ENCODE measurements at places on chromosomes 6 and 20.

DNA sequence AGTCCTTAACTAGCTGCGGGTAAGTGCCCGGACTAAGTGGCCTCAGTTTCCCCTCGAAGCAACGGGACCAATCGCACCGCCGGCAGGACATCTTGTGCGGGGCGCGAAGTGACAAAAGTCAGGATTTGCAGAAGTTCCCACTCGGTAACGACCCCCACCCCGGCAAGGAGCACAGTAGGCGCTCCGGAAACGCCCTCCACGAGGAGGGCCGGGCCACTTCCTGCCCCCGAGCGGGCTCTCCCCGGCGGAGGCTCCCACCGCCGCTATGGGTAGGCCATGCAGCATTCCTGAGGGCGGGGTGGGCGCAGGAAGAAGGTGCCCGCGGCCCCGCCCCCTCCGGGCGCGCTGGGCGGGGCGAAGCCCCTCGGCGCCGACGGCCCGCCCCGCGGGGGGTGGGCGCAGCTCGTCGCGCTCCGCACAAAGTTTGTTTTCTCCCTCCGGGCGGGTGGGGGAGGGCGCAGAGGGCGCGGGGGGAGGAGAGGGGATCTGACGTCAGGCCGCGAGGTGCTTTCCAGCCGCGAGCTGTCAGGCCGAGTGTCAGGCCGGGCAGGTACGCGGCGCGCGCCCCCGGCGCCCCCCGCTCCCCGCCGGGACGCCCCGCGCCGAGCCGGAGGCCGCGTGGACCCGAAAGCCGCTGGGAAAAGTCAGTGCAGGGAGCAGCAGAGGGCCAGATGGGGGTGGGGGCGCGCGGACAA is at the start of gene TGIF2:
Gene TGIF2, plus strand, starts transcription at position 495 of the 695 bp plus-strand sequence. CDS start 5,178 bp downstream, outside the sequence.
- peak; percentile 79 for DNase-seq

DNA sequence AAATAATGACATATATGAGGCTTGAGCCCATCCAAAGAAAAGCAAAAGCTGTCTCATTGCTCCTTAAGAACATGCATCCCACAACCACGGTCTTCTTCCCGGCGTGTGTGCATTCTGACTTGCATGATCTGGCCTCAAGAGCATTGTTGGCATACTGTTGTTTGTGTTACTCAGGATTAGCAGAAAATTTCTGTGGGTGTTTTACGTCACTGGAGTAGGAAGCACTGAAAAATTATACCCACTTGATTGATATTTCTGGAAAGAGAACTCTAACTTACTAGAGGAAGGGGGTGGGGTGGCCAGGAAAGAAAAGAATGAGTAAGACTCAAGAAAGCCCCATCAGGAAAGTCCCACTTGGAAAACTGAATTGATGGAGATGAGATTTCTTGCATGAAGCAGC is 326.2 kb upstream of the PRDM1 start:
- no peak for DNase-seq

GRCh38 chr20:59783641-59784010 is 149.8 kb downstream of the SYCP2 start:
- no peak for DNase-seq

DNA sequence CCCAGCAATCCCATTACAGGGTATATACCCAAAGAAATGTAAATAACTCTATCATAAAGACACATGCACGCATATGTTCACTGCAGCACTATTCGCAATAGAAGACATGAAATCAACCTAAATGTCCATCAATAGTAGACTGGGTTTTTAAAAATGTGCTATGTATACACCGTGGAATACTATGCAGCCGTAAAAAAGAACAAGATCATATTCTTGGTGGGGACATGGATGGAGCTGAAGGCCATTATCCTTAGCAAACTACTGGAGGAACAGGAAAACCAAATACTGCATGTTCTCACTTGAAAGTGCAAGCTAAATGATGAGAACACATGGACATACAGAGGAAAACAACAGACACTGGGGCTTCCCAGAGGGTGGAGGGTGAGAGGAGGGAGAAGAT is 201.2 kb downstream of the GMDS start:
- no peak for DNase-seq

DNA sequence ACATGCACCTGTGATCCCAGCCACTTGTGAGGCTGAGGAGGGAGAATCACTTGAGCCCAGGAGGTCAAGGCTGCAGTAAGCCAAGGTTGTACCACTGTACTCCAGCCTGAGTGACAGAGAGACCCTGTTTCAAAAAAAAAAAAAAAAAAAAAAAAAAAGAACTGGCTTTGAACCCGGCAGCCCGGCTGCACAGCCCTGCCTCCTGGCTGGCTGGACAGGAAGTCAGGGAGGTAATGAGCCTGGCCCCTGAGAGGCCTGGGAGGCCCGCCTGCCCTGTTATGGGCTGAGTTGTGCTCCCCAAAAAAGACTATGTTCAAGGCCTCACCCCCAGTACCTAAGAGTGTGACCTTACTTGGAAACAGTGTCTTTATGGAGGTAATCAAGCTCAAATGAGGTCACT is 65.6 kb downstream of the ABHD12 start:
- DNase-seq: no peak

DNA sequence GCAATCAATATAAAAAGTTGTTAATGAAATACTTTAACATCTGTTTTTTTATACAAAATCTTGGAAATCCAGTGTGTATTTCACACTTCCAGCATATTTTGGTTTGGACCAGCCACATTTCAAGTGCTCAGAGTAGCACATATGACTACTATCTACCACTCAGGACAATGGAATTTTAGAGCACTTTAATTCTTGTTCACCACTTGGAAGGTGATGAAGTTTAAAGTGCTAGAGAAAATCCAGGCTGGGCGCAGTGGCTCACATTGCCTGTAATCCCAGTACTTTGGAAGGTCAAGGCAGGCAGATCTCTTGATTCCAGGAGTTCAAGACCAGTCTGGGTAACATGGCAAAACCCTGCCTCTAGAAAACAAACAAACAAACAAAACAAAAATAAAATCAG is 6.1 kb upstream of the SLC35B3 start:
- no peak for DNase-seq

Measured in activated CD8-positive, alpha-beta memory T cell treated with anti-CD3 and anti-CD28 coated beads for 1 hour (primary cell).